ENCODE measurements at places on chromosomes 7 and 10.

GRCh38 chr10:76337641-76338040, 906.2 kb downstream of the LRMDA start:
- DNase-seq, result no peak

DNA sequence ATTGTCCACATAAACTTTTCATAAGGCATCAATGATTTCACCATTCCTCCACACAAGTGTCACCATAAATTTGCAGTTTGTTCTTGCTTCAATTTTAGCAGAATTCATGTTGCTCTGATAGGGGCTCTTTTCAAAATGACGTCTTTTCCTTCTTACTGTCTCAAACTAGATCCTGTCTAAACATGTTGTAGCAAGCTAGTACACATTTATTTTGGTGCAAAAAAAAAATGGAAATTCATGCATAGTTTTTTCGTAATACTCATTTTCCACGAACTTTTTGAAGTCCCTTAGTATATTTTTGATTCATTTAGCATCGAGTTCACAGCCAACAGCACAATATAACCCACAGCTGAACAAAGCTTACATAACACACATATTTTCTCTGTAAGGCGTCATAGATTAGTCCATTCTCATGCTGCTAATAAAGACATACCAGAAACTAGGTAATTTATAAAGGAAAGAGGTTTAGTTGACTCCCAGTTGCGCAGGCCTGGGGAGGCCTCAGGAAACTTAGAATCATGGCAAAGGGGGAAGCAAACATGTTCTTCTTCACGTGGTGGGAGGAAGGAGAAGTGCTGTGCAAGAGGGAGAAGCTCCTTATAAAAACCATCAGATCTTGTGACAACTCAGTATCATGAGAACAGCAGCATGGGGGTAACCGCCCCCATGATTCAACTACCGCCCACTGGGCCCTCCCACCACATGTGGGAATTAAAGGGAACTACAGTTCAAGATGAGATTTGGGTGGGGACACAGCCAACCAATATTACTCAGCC, 301.5 kb downstream of the CCDC3 start:
- DNase-seq, result peak; percentile 1

DNA sequence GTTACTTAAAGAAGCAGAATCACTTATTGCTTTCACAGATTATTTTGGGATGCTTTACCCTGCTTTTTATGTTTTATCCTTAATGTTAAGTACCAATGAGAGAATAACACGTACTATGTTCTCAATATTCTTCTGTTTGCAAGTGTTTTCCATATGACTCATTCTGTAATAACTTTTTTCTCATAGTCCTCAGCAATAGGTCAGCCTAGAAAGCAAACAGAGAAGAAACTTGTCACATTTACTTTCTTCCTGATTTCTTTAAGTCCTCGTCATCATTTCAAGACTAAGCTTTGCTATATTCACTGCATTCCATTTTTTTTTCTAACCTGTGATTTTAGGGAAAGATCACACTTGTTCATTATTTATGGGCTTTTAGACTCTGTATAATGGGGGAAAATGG, 6.8 kb upstream of the AGR2 start:
- DNase-seq, result no peak

- no peak for DNase-seq
Measured at GRCh38 chr10:52906046-52906445, 133.5 kb upstream of the MBL2 start.

- no peak for DNase-seq
Measured at GRCh38 chr10:63446716-63447440, 18.9 kb downstream of the JMJD1C start.

- no peak for DNase-seq
Measured at GRCh38 chr10:132787495-132788179, 1.7 kb upstream of the NKX6-2 start.

GRCh38 chr10:7520507-7521485, 110.0 kb upstream of the SFMBT2 start:
- DNase-seq, result no peak

Data from stimulated activated CD8-positive, alpha-beta memory T cell treated with anti-CD3 and anti-CD28 coated beads, Interleukin-4, amount 100 ng/mL, for 4 hours (primary cell).